ENCODE measurements at places on chromosomes 4 and X. TPM values are rescaled to one million over a fixed set of nuclear protein-coding genes. Genes with fewer than 3 reads are reported as not detected.

- DNase-seq: no peak
Measured at GRCh38 chr4:122172266-122172665, 20.1 kb downstream of the BLTP1 start.

GRCh38 chr4:53421791-53422190 lies 44.4 kb downstream of the FIP1L1 start:
- DNase-seq: no peak

- DNase-seq: no peak
Measured at GRCh38 chr4:4269331-4269731, 20.6 kb downstream of the LYAR start.

GRCh38 chr4:3872834-3873313 lies 106.7 kb downstream of the ADRA2C start:
- DNase-seq: no peak

DNA sequence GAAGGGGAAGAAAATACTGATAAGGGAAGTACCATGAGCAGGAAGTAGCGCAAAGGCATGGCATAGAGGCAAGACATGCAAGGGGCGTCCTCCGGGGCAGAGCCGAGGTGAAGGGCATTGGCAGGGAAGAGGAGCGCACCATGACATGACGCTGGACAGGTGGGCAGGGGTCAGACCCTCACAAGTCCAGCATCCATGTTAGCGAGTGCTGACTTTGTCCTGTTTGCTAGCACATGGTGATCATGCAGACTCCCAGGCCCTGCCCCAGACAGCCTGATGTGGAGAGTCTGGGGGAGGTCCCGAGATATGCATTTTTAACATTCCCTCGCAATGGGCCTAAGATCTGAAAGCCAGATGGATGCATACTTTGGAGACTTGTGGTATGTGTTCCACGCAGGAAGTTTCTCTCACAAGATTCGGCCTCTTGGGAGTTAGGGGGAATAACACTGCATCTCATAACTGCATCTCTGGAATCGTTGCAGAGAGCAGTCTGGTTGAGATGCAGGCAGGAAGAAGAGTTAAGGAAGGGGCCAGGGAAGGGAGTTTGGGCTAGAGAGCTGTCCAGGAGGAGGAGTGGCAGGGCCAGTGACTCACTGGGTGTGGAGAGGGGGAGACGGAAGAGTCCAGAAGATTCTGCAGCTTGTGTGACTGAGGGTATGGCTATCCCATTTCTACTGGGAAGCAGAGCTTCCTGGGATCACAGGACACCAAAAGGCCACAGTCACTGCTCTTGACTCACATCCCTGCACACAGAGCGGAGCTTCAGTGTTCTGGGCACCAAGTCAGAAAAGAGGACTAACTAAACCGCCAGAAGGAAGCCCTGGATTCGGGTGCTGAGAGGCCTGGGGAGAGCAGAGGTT lies 59.7 kb downstream of the FAM184B start:
- peak; percentile 60 for DNase-seq

GRCh38 chr4:153684971-153685371 lies 891 bp downstream of the TLR2 start:
- no peak for DNase-seq

DNA sequence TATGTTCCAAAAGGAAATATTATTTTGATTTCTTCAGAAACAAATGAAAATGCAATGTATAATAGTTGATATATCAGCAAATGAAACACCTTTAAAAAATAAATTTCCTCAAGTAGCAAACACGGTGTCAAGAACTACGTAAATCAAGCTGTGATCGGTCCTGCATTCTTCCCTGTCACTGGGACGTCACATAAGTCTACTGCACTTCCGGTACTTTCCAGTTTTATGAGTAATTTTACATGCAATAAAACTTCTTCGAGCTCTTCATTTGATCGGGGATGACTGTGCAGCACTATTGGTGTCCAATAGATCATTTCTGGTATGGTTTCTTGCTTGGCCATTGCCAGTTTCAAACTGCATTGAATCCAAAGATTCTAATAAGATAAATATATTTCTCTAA lies 114.0 kb upstream of the VEGFC start:
- no peak for DNase-seq

- no peak for DNase-seq
Measured at GRCh38 chr4:1658146-1658545, 26.0 kb downstream of the FAM53A start.

DNA sequence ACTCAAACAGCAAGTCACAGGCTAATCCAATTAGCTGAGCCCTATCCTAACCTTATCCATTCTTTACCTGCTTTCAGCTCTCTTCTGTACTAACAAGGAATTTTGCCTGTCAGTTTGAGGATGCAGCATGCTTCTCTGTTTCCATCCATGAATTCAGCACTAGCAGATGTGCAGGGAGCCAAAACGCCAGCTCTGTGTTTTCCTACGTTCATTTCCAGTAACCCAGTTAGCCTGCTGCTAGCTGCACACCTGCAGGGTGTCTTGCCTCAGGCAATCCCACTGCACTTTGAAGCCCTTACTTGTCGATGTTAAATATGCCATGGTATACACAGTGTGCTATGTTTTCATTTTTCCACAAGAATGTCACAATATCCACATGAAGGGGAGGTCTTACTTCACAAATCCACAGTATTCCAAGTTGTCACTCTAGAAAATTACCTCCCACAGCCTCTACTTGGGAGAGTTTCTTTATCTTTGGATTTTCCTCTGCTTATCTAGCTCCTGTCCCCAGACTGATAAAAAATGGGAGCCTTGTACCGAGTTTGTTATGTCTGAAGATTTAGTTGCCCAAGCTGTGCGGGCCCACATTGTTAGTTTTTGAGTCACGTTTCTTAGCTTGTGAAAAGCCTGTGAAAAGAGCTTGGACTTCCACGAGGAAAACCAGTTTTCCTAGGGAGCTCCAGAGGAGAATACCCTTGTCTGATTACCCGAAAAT lies 127.6 kb upstream of the HHIP start:
- peak; percentile 71 for DNase-seq

DNA sequence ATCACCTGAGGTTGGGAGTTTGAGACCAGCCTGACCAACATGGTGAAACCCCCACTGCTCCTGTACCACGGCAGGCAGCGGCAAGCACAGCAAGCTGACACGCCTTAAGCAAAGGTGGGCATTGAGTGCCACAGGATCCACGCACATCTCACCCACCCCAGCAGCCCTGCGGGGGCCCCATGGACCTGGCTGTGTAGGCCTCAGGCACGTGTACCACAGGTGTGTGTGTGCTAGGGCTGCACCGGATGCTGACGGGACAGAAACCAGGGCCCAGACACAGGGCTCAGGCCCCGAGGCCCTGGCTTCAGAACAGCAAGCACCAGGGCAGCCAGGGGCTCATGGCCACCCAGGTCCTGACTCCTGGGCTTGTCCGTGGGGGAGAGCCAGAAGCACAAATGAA lies 46.8 kb downstream of the GAK start:
- no peak for DNase-seq

- DNase-seq: no peak
Measured at GRCh38 chrX:109952050-109952449, 50.9 kb upstream of the TMEM164 start.

GRCh38 chrX:33908074-33908473 lies 224.0 kb downstream of the FAM47A start:
- no peak for DNase-seq

DNA sequence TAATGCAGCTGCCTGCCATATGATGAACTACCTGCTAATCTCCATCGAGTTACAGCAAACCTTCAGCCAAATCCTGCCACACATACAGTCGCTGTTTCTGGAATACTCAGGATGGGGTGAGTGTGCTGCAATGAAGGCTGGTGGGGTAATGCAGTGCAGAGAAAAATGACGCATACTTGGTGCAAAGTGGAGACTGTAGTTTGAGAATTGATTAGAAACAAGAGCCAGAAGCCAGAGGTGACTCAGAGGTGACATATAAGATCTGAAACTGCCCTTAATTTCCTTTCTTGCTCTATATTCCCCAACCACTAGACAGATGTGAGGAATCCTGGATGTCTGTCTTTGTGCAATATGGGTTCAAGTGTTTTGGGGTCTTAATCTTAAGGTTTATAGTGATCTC lies 22.0 kb downstream of the C4orf54 start:
- DNase-seq: no peak

DNA sequence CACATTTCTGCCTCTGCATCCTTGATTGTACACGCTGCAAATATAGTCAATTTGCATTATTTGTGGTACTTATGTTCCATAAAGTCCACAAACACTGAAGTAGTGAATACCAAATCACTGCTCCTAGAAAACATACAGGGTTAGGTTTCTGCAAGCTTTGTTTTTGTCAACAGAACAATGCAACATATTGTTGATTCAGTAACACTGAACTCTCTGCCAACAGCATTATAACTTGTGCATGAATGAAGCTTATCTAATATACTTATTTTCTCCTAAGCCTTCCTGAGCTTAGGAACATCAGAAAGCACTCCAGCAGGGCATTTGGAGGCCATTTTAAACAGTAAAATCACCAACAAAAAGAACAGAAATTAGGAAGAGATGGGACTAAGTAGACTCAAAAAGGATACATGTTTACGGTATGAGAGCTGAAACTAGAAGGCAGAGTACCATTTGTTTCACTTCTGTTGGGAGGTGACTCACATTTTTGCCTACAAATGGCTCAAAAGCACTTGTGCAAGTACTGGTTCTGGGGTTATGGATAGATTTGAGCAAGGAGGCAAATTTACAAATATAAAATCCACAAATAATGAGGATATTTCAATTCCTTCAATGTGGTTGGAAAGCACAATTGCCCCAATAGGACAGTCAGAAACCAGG lies 14.1 kb downstream of the COX18 start:
- no peak for DNase-seq

DNA sequence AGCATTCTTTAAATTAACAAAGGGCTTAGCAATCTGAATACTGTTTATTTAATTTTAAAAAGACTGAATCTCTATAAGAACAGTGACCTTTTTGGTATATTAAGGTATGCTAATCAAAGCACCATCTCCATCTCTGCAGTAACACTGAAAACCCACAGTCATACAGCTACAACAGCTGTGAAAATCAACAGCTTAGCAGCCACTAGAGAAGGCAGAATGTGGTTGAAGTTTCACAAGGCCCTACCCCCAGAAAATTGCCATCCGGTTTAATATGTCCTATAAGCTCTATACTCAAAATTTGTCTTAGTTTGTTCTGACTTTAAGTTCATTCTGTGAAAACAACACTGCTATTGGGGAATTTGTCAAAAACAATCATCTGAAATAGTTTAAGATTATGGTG lies 128.7 kb downstream of the OPHN1 start:
- DNase-seq: no peak

- DNase-seq: no peak
Measured at GRCh38 chr4:55355555-55355954, 9.5 kb downstream of the SRD5A3 start.

DNA sequence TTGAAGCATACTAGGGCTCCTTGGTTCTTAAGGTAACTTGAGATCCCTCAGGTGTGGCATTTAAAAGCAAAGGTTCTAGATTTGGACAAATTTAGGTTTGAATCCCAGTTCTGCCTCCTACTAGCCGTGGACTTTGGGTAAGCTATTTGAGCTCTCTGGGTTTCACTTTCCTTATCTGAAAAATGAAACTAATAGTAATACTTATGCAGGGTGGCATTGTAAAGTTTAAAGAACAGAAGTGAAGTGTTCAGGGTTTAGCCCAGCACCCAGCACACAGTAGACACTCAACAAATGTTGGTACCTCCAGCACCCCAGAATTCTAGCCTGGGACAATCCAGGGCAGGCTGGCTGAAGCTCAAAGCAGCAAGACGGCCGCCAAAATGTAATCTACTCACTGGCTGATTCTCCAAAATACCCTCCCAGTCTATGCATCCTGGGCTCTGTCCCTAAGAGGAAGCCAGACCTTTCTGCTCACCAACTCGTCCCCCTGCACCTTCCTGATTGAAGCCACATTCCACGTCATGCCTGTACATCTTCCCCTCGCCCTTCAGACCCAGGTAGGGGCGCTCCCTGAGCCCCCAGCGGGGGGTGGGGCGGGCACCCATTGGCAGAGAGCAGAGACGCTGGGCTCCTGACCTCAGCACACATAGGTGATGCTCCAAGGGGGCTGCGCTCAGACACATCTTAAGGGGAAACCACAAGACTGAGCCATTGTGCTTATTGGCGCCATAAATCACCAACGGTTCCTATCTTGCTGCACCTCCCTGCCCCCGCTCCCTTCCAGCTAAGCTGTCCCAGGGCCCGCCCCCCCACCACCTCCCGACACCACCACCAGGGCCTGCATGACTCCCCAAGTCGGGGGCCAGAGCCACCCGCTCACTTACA lies 160.6 kb downstream of the BCOR start:
- no peak for DNase-seq

DNA sequence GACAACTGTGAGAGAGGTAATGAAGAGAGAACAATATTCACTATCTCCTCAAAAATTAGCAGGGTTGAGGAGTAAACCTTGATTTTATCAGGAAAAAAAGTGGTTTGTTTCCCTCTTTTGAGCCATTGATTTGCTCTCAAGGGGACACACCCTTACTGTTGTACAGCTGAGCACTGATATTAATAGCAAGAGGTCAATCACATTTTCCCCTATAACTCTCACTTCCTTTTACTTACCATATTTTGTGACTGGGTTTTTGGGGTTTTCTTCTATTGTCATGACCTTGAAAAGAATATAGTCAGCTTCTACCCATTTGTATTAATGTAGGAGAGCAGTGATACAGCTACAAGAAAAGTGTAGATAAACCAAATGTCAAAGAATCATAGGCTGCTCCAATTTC lies 70.2 kb upstream of the LONRF3 start:
- no peak for DNase-seq

The SOD3 gene
- total RNA-seq: 23.2 TPM

The MAGEB3 gene
- not detected for total RNA-seq

The PPARGC1A gene
- total RNA-seq: 23.9 TPM

The SPANXN4 gene
- total RNA-seq: not detected

The RBPJ gene
- total RNA-seq: 50.3 TPM

The GPR119 gene
- not detected for total RNA-seq

The NPY1R gene
- total RNA-seq: 13.1 TPM

The EGFL6 gene
- total RNA-seq: not detected

The KIAA1210 gene
- not detected for total RNA-seq
